ENCODE measurements at places on chromosomes 4 and X.

GRCh38 chr4:22091352-22091717 is 142.8 kb upstream of the KCNIP4 start:
- no peak for DNase-seq

GRCh38 chrX:17854531-17854930 is 6.6 kb downstream of the RAI2 start:
- DNase-seq, result no peak

GRCh38 chr4:123362103-123362502 is 34.5 kb upstream of the SPRY1 start:
- DNase-seq, result no peak

GRCh38 chrX:19852014-19853005 is 35.1 kb downstream of the SH3KBP1 start:
- DNase-seq, result no peak

- DNase-seq, result no peak
Measured at GRCh38 chrX:153302796-153303195, 18.8 kb downstream of the PNMA6F start.

- peak; percentile 90 for DNase-seq
Measured at GRCh38 chr4:38131371-38132091, 171.3 kb downstream of the PTTG2 start.

GRCh38 chrX:45186643-45187026 is 14.0 kb downstream of the DIPK2B start:
- DNase-seq, result no peak

DNA sequence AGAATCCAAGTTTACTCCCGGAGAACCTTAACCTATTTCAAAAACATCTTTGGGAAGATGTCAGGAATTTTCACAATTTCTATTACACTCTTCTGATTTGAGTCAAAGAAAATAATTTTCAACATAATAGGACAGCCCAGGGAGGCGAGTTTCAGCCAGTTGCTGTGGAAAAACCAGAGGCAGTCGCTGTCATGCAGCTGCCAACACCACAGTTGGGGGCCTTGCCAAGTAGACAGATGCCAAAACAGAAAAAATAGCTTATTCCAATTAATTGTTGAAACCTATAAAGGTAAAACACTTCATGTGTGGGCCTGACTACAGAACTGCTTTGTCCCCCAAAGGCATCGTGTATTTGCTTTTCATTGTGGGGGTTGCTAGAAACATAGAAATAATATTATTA is 225.8 kb downstream of the DMD start:
- no peak for DNase-seq

- DNase-seq, result no peak
Measured at GRCh38 chrX:43592597-43592996, 63.5 kb upstream of the MAOA start.

DNA sequence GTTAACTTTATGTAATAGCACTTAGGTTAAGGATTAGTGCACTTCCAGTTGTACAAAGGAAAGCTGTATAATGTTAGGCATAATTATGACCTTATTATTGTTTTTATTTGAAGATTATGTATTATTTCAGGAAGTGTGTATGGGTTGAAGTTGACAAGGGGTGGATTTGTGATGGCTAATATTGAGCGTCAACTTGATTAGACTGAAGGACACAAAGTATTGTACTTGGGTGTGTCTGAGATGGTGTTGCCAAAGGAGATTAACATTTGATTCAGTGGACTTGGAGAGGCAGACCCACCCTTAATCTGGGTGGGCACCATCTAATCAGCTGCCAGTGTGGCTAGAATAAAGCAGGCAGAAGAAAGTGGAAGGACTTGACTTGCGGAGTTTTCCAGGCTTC is 127.3 kb downstream of the PPARGC1A start:
- DNase-seq, result no peak

GRCh38 chr4:40395908-40396793 is 61.0 kb downstream of the CHRNA9 start:
- DNase-seq, result no peak

DNA sequence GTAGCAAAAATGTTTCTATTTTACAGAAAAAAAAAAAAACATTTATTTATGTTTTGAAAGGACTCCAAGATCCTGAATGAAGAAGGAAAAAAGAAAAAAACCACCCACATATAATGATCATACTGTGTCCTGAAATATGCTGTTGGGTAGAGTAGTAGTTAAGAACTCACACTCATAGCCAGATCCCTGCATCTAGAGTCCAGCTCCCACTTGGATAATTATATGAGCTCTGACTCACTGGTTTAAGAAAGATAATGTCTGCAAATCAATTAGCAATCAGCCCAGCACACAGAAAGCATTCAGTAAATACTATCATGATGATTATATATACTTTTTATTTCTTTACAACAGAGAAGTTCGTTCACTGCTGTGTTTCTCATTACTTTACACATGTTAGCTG is 46.7 kb upstream of the MXRA5 start:
- no peak for DNase-seq

- DNase-seq, result no peak
Measured at GRCh38 chrX:3520982-3521381, 174.5 kb upstream of the MXRA5 start.

- no peak for DNase-seq
Measured at GRCh38 chr4:47786958-47787370, 50.9 kb downstream of the CORIN start.

DNA sequence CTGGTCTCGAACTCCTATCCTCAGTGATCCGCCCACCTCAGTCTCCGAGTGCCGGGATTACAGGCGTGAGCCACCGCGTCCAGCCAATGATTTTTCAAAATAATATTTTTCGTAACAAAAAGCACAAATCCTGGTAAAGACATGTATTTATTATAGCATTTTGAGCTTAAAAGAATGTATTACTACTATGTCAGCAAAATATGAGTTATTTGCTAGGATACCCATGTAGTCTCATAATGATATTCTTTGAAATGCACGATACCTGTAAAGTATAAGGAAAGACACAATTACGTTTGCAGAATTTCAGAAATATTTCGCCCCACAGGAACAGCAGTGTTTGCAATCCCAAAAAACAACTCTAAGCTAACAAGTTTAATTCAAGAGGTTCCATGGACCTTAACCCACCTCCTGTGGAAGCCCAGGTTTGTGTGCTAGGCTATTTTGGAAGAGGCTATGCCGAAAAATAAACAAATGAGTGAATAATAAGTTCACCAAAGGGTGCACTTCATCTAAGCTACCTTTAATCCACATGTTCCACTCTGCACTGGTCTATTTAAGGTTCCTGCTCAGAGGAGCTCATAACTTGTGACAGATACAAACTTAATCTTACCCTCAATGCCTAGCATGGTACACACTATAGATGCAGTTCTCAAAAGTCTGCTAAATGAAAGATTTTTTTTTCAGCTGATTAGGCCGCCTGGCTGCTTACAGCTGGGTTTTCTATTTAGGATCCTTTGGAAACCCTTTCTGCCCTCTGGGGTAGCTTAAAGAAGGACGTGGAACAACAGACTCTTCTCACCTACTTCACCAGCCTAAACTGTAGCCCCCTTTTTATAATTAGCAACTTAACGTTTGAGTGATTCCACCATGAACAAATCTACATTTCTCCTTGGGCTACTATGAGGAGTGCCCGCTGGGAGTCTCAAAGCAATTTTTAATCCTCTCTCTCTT is 5.0 kb downstream of the FRYL start:
- DNase-seq, result no peak

DNA sequence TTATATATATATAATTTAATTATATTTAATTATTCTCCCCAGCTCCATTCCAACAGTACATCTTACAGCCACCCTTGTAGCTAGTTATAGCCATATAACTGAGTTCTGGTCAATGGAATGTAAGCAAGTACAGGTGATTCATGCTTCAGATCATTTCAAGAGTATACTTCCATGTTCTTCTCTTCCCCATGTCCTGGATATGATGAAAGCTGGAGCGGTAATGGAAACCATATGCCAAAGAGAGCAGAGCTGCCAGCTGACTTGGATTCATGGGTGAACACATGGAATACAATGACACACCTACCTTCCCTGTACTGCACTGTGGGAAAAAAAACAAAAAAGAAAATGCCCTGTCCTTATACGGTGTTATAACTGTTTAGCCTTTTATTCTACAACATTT is 17.5 kb upstream of the CORIN start:
- no peak for DNase-seq

GRCh38 chrX:39728025-39728424 is 369.7 kb downstream of the BCOR start:
- DNase-seq, result no peak

- no peak for DNase-seq
Measured at GRCh38 chr4:7244751-7245320, 52.5 kb downstream of the SORCS2 start.

- peak; percentile 70 for DNase-seq
Measured at GRCh38 chr4:47531241-47531953, 46.3 kb downstream of the ATP10D start.

DNA sequence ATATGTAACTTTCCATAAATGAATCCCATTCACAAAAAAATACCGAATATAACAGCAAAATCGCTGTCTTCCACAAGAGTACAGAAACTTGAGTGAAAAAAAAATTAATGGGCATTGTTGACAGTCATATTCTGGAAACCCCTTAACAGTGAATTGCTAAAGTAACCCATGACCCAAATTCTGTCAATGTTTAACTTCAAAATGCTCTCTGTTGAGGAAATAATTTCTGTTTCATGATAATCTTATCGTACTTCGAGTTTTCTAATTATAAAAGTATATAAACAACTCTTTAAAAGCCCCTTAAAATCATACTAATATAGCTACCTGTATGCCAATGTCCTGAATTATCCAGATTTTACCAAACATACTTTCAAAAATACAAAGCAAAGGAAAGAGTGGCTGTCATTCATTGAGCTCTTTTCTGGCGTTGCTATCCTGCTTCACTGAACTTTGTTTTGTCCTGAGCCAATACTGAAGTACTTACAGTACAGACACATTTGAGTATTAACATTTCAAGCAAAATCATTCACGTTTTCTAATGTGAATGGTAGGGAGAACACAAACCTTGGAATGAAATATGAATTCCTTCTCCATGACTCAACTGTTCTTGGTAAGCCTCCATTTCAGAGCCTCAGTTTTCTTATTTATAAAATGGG is 2.4 kb downstream of the XAGE3 start:
- no peak for DNase-seq

- DNase-seq, result no peak
Measured at GRCh38 chr4:152247271-152247975, 288.5 kb downstream of the FBXW7 start.

GRCh38 chr4:7252510-7253340 is 60.4 kb downstream of the SORCS2 start:
- no peak for DNase-seq

DNA sequence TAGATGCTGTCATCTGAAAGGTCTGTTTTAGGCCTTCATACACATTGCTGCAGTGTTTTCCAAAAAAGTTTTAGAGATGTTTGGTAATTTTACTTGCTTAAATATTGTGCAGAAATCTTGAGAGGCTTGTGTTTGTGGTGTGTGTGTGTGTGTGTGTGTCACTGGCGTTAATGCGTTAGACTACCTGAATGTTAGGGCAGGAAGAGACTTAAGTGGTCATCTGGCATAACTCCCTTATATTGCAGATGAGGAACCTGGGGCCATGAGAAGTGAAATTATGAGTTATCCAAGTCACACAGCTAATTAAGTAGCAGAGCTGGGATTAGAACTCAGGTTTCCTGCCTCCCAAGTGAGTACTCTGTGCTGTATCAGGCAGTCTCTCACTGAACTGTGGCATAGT is 1.4 kb downstream of the LSM6 start:
- no peak for DNase-seq

DNA sequence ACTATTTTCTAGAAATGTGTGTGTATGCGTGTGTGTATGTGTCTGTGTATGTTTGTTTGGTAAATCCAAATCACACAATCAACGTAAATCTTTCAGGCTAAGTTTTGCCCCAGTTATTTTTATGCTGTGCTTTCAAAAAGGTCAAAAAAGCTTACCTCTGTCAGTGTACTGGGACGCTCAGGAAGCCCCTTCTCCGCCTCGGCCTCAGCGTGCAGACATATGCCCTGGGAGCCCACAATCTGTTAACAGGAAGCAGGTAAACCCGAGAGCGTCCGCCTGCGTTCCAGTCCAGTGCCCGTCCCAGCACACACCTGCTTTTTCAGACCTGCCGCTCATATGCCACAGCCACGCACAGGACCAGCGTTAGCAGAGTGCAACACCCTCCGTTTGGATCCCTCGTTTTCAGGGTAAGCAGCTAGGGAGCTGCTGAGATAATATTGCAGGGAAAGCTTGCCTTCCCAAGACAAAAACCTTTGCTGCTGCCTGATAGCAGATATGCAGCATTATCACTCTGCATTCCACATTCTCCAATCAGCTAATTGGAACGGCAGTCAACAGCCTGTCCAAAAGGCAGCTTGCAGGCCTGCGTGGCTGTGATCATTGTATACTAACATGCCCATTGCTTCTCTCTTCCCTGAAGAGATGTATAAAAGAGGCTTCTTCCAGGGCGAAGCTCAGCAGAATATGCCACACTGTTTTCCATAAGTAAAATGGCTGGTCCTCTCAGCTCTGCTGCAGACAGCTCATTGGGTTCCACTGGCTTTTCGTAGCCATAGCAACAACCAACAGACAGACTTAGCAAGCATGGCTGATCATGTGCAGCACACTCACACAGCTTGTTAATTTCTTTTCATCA is at the start of gene SORBS2:
Gene SORBS2, minus strand, starts transcription at position 686 of the 856 bp plus-strand sequence. CDS start 121,623 bp downstream, outside the sequence.
- no peak for DNase-seq

GRCh38 chrX:2967998-2968909 is 38.1 kb upstream of the ARSH start:
- peak; percentile 0 for DNase-seq

GRCh38 chrX:19544693-19545305 is 29.5 kb upstream of the MAP3K15 start:
- peak; percentile 30 for DNase-seq

DNA sequence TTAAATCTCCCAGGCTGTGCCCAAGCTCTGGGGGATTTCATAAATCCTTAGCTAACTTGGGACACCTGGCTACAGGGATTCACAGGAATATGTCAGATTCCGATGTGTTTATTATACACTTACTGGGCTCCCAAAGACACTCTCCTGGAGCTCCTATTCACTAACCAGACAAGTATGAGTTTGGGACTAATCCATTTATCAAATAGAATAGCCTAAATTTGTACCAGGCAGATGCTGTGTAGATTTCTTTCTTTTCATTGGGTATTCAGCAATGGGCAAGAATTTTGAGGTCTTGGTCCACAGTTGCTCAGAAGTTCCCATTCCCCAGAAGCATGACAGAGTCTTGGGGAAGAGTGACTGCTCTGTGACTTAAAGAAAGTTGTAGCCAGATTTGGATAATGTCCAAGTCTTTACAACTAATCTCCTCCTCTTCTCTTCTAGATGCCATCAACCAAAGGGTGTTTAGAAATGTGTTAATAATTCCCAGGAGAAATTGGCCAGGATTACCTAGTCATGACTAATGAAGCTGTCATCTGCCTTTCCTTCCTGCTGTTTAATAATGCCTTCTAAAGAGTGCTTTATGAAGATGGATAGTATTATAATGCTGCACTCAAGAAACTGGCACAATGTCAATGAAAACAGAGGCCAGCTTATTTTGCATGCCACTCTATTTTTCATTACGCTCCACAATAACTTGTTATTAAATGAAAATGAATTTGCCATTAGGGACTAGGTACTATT is 120.9 kb downstream of the CHIC2 start:
- DNase-seq, result no peak

DNA sequence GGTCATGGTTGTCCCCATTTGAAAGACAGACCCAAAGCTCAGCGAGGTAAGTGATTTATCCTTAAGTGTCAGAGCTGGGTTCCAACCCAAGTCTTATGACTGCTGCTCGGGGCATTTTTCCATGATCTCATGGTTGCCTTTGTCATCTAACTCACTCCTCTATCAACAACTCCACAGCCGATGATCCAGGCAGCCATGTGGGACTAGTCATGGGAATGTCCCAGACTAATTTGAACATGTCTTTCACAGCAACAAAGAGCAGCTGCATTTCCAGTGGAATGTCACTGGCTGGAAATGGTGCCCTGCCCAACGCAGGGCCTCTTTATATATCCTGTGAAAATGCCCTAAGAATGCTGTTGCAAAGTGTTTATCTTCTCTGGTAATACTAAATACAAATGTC is 284.8 kb upstream of the PPARGC1A start:
- DNase-seq, result no peak

All from CD4-positive, alpha-beta T cell treated with Interleukin-4 for 4 hours (primary cell).